Activated CD4-positive, alpha-beta T cell treated with anti-CD3 and anti-CD28 coated beads, Interleukin-2, amount 10 ng/mL, durations not matched to agents 7 days and 5 days (primary cell): ENCODE measurements at places on chromosomes 13 and 19.
A peak's percentile ranks its signal among the peaks of the same experiment; 100 is the strongest.

DNA sequence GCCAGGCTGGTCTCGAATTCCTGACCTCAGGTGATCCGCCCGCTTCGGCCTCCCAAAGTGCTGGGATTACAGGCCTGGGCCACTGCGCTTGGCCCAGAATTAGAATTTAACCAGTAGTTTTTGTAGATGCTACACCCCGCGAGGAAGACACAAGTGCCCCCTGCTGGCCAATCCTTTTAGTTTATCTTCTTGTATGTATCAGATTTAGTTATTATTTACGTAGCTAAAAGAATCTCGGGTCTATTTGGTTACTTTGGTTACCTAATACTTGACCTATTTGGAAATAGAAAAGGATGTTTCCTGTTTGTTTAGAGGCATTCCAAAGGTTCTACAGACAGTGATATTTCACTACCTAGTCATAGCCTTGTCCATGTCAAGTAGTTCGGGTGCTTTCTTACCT, 22.0 kb downstream of the MUC16 start:
- peak; percentile 59 for DNase-seq

DNA sequence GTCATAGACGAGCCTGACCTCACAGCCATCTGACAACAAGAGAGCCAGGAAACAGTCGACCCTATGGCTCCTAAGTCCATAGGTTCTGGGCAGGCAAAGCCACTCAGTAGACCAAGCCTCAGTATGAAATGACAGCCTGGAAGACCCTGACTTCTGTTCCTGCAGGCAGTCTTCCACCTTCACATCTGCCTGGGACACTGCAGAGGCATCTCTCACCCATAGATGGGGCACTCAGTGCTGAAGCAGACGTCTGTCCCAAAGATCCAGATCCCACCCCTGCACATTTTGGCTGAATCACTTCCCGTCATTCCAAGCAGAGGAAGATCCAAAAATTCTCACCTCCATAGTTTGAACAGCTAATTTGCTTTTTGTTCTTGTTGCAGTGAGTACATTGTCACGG, 139.3 kb upstream of the ZNF507 start:
- DNase-seq: no peak

DNA sequence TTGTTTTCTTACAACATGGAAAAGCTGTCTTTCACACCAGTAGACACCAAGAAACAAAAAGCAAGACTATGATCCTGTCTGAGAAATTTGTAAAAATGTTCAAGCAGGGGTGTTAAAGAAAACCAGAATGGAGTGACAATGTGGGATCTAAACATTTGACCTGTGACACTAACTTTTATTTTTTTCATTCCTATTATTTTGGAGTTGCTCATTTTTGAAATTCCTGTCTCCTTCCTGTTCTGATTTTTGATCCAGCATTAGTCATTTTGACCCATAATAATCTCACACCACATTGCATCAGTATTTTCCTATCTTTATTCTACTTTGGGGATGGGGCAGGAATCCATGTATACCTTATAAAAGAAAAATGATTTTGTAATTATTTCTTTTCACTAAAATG, 164.2 kb downstream of the DLEU7 start:
- DNase-seq: no peak

DNA sequence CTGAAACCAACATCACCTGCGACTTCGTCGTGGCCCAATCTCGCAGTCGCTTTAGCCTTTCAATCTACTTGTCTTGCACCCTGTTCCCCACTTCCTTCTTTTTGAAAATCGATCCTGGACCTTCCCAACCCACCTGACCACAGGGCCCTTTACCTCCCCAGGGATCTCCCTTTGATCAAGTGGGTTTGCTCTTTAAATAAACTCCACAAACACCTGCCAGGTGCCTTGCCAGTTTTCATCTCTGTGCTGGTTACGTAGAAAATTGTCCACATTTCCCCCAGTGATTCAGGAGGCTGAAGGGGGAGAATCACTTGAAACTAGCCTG, 14.5 kb upstream of the RAB20 start:
- DNase-seq: no peak

DNA sequence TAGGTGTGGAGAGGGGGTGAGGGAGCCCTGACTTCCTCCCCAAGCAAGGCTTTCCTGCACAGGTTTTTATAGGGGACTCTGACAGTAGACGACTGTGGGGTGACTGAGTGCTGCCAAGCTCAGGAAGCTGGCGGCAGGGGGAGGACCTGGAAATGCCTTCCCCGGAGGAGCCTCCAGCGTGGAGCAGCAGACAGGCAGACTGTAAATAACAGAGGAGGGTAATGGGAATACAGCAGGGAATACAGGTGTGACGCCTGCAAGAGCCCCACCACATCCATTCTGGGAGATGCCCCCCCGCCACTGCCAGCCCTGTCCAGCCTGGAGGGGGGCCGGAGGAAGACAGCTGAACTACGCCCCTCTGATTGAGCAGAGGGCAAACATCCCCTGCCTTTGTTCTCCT, 190.4 kb downstream of the UQCRFS1 start:
- no peak for DNase-seq

DNA sequence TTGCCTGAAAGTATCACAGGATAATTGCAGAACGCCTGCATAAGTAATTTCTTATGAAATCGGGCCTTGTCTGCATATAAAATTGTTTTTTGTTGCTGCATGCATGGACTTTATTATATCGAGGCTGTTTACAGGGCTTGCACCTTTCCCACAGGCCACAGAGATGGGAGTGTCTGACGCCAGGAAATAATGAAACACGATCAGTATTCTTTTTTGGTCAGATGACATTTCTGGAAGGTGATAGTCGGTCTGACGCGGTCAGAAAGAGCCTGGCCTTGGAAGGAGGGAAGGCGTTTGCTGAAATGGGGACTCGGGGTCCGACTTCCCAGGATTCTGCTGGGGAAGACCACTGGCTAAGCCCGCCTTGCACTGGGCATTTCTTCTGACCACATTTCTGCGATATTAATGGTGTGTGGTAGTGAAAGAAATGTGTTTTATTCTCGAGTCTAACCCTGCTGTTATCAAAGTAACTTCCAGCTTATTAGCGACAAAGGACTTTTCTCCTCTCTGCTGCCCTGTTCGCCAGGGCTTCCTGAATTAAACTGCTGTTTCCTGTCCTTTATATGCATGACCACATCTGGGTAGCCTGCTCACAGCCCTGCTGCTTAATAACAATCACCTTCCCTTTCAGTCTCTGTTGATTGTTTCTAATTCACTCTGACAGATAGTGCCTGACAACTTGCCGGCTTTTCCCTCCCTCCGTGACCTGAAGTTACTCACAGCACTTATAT, 11.6 kb upstream of the ZNF536 start:
- no peak for DNase-seq

GRCh38 chr19:49559928-49560327, 20.4 kb downstream of the NOSIP start:
- peak; percentile 46 for DNase-seq
